ENCODE measurements at places on chromosomes 2 and 18.

GRCh38 chr18:58307441-58307840, 263.4 kb downstream of the NEDD4L start:
- no peak for DNase-seq

DNA sequence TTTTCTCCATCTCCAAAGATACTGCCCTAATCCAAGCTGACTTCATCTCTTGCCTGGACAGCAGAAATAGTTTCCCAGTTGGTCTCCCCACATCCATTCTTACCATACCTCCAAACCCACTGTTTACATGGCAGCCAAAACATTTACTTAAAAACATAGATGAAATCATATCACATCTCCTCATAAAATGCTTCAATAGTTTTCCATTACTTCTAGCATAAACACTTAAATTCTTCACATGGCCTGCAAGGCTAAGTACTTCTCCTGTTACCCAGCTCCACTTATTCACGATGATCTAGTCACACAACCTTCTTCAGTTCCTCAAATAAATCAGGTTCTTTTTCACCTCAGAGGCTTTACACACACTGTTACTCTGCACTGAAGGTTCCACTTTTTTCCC, 185.8 kb upstream of the ACVR2A start:
- no peak for DNase-seq

DNA sequence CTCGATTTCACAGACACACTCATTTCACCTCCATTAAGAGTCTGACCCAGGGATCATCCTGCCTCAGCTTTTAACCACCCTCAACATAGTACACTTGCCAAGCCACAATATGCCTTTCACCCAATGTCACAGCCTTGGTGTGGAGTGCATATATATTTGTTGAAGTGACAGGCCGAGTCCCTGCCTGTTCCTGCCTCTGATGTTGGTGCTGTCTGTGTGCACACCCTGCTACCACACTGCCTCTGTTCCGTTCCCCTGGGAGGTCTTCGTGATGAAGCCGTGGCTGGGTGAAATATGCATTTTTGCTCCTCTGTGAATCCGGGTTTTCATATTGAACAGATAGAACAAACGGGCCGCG, 90.3 kb downstream of the RNF144A start:
- no peak for DNase-seq

GRCh38 chr2:210460322-210461227, 16.0 kb downstream of the LANCL1 start:
- DNase-seq = no peak

GRCh38 chr2:233384811-233385488, 30.7 kb downstream of the DGKD start:
- DNase-seq = no peak

- no peak for DNase-seq
Measured at GRCh38 chr18:41886126-41886807, 68.8 kb upstream of the PIK3C3 start.

GRCh38 chr18:49690312-49690711, 123.0 kb downstream of the ACAA2 start:
- DNase-seq = no peak

- DNase-seq = no peak
Measured at GRCh38 chr2:203790134-203790852, 77.3 kb upstream of the CTLA4 start.

DNA sequence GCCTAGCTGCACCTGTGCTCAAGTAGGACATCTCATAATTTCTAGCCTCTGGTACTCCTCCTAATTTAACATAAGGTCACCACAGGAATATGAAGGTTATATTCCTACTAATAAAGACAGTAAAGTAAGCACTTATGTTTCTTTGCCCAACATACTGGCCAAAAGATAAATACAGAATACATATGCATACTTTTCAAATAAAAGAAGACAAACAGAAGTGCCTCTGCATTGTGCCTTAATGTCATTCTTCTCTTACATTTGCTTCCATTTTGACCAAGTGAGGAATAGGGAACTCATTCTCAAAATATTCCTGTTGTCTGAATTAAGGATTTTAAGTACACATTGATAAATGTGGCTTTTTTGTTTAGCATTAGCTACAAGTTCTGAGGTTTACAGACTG, 5.6 kb downstream of the BCL11A start:
- no peak for DNase-seq

DNA sequence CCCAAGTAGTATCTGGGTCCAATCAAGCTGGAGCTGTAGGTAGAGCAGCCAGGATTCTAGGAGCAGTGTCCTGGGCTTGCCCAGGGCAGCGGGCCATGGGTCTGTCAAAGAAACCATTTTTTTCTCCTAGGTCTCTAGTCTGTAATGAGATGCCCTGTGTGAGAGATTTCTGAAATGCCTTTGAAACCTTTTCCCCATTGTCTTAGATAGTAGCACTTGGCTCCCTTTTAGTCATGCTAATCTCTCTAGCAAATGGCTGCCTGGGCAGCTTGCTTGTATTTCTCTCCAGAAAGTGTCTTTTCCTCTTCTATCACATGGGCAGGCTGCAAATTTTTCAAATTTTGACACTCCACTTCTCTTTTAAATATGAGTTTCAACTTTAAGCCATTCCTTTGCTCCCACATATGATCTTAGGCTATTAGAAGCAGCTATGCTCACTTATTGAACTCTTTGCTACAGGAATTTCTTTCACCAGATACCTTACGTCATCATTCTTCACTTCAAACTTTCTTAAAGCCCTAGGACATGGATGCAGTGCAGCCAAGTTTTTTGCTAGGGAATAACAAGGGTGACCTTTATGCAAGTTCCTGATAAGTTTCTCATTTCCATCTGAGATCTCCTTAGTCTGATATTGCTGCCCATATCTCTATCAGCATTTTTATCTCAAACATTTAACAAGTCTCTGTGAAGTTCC, 890.2 kb upstream of the VRK2 start:
- DNase-seq = peak; percentile 68

DNA sequence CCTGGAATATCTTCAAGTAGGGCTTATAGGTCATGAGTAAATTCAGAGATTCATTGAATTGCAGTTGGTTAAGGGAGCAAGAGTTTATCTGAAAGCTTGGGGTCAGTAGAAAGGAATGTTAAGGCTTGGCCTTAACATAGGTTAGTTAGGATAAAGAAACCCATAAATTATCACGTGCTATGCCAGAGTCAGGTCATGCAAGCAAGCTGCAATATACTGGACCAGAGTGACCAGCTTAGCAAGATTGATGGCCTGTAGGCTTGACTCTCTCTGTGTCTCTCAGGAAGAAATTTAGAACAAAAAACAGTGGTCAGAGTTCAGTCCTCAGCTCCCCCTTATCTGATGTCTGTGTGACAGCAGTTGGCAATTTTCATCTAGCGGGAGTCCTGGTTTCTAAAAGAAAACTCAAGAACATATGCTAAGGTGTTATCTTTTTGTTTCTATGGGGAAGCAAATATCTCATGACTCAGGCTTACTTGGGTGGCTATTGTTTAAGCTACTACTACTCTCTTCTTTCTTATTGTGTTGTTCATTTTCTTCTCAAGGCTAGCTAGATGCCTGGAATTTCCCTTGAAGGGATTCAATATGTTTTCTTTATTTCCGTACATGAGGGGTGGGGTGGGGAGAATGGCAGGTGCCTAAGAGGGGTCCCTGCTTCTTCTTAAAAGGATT, 28.7 kb upstream of the MARCO start:
- no peak for DNase-seq

GRCh38 chr2:99631700-99632099, 141.9 kb upstream of the REV1 start:
- DNase-seq = no peak

GRCh38 chr2:165056564-165056963, 101.2 kb upstream of the SLC38A11 start:
- no peak for DNase-seq

- DNase-seq = no peak
Measured at GRCh38 chr2:20013126-20013849, 820 bp upstream of the MATN3 start.

DNA sequence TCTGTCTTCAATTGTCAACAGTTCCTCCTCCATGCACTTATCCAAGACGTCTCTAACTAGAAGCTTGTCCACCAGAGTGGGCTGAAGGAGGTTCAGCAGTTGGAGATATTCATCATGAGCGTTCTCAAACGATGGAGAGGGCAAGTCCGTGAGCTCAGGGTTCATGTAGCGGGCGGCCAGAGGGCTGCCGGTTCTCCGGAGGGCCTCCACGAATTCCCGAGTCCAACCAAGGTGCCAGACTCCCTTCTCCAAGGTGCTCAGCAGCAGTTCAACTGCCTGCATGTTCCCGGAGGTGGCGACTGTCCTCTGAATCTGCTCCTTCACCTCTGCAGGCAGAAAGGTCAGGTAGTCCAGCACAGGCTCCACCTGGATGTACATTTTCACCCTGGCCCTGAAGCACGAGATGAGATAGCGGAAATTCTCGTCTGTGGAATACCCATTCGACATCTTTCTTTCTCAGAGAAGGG, 590 bp downstream of the IFIH1 start:
- DNase-seq = no peak

DNA sequence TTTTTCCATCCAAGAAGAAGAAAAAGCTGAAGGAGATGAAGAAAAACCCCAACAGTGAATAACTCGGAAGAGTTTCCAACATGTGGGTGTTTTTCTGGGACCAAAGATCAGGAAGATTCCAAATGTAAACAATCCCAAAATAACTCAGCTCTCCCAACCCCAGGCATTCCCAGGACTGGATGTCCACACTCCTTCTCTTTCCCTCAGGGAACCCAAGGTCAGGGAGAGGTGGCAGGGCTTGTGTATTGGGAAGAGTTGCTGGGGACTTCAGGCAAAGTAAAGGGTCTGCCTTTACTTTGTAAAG, 268.0 kb downstream of the DYSF start:
- DNase-seq = no peak

GRCh38 chr2:20146401-20146800, 78.5 kb downstream of the SDC1 start:
- DNase-seq = no peak

- no peak for DNase-seq
Measured at GRCh38 chr18:62767836-62768557, 52.7 kb downstream of the PHLPP1 start.

Measured in NT2/D1 (cell line).